Renal cortex interstitium (tissue), 15 donors: ENCODE measurements at places on chromosomes 12 and 14.

DNA sequence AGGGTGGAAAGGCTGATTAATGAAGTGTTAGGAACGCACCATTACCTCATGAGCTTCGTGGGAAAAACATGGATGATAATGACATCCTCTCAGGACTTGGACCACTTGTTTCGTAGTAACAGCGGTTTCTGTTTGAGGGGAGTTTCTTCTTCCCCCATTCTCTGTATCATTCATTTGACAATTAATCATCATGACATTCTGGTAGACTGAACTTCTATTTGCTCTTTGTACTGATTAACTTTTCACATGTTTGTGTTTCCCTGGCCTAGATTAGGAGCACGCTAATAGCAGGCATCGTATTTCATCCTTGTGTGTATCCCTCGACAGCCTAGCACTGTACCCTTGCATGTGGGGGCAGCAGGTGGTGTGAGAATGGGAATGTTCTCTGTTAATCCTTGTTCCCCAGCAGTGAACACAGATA is 8.0 kb downstream of the LRRC74A start:
- no peak for DNase-seq

DNA sequence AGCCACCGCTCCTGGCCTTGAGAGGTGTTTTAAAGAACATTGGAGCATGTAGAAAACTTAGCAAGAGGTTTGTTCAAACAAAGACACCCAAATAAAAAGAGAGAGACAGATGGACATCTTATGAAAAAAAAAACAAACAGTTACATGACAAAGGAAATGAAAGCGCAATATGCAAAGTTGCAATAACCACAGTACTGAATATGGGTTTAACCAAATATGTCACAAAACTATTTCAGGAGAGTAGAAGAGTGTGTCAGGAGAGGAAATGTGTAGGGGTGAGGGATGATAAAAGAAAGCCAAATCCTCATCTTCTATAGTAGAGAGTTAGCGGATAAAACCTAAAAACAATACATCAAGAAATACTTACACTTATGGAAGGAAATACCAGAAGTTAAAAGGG is 98.4 kb downstream of the GTF2A1 start:
- no peak for DNase-seq

DNA sequence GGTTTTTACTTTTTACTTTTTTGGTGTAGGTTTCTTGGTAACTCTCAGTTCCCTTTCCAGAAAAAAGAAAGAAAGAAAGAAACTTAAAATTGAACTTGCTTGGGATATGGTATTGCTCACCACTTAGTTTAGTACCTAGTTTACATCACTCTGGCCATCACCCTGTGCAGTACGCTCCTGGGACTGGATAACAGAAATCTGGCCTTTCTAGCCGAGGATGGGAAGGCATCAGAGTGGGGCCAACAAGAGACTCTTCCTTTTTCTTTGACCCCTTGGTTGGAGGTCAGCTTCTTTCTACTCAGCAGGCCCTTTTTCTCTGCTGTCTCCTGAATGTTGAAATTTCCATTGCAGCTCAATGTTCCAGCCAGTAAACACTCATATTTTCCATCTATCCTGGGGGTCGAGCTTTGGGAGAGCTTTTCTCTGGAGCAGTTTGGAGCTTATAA is 156.6 kb downstream of the TGFB3 start:
- DNase-seq = no peak

- DNase-seq = no peak
Measured at GRCh38 chr12:85755760-85756159, 80.4 kb downstream of the RASSF9 start.

DNA sequence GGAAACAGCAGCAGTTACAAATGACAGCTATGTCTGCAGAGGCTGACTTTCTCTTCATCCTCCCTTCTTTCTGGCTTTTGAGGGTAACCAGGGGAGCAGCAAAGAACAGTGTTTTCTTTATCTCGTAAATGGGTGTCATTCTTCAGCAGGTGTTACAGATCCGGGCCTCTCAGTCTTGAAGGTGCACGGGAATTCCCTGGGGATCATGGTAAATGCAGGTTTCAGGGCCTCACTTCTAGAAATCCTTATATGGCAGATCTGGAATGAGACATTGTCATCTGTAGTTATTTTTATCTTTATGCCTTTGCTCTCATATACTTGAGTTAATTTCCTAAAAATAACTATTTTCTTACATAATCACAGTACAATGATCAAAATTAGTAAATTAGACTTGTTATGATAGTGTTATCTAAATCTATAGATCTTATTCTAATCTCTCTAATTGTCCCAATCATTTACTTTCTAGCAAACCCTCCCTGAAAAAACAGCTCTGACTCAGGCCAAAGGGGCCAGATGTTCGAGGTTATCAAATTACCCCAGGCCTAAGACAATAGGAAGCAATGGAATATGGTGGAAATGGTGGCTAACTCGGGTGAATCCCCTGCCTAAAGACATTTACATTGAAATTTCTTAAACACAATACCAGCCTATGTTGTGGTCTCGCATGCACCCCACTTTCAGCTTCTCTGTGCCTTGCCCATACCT is 145.0 kb downstream of the CAND1 start:
- no peak for DNase-seq

GRCh38 chr14:27391331-27391730 is 793.5 kb upstream of the NOVA1 start:
- DNase-seq = no peak

DNA sequence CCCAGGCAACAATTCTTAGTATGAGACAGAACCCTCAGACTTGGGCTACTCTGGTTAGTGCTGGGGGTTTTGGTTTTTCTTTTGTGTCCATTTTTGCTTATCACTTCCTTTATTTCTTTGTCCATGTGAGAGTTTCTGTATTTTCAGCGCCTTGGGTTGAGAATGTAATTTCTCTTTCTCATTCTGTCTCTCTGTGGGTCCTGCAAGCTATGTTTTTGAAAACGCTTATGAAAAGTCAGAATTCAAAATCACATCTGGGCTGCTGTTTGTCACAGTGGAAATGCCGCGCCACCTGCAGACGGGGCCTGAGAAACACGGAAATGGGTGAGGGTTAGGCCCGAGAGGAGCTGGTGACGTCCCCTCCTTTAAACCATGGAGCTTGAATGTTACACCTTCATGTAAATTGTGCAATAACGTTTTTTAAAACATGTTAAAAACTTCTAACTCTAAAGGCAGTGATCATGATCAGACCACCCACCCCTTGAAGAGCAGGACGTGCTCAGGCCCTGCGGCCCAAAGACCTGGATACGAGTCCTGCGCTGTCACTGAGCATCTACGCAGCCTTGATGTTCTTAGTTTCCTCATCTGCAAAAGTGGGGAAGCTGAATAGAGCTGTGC is 26.1 kb downstream of the JDP2 start:
- no peak for DNase-seq

DNA sequence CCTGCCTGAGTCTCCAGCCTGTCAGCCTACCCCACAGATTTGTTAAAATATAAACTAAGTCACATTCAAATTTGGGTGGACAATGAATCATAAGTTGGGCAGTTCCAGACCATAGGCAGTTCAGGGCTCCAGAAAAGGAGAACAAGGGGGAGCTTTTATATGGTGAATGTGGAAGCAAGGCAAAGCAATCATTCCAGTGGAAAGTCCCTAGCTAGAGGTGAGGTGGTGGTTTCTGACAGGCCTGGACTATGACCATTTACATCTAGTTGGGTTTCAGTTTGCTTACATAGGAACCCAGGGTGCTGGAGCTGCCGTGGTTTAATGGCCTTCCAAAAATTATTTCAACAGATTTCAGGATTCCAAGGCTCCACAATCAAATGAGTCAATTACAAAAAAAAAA is 207.3 kb downstream of the AEBP2 start:
- DNase-seq = no peak

- no peak for DNase-seq
Measured at GRCh38 chr14:81991998-81992397, 458.3 kb upstream of the SEL1L start.

- DNase-seq = no peak
Measured at GRCh38 chr14:94046696-94047250, 20.6 kb downstream of the OTUB2 start.
